ENCODE measurements at places on chromosomes 3 and 15.

DNA sequence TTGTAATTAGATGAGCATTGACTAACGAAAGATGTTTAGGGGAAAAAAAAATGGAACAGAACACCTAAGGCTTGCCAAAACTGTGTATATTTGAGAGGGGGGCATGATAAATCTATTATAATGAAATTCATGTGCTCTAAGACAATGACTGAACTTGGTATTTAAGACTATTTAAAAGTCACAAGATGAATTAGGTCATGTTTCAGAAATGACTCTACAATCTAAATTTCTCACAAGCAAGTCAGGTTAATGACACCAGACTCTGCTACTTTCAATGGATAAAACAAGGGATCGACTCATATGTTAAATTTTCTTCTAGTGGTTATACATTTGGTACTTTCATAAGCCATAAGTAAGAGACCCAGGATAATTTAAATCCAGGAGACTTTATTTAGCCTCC is 78.4 kb downstream of the DUT start:
- DNase-seq, result no peak

- DNase-seq, result no peak
These were observed 128.2 kb downstream of the LRRK1 start for GRCh38 chr15:101047301-101047781.

- no peak for DNase-seq
These were observed 32.7 kb downstream of the CEMIP start for GRCh38 chr15:80811781-80812315.

DNA sequence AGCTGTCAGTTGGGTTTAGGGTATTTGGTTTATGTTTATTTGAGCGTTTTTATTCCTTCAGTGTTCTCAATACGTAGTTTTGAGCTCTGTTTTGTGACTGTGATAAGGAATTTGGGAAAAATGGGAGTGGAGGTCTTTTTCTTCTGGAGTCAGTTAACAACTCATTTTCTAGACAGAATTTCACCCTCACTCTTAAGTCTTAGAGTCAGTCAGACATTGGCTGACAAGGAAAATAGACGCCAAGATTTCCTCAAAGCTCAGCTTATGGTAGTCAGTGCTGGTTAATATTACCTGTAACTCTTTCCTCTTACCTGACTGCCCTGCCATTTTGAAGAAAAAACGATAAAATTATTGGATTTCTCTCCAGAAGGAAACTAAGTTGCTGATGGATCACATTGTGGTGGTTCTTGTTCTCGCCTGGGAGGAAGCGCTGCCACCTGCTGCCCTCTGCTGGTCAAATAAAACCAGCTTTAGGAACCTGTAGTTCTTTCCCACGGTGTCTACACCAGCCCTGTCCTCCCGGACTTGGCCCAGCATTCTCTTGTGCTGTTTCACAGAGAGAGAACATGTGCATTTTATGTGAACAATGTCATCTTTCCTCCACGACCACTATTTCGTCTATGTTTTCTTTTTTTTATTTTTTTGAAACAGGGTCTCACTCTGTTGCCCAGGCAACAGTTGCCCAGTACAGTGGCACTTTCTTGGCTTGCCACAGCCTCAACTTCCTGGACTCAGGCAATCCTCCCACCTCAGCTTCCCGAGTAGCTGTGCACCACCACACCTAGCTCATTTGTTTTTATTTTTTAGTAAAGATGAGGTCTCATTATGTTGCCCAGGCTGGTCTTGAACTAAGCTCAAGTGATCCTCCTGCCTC is 41.4 kb upstream of the UMPS start:
- DNase-seq, result peak; percentile 36

GRCh38 chr3:32276279-32276841 is 37.9 kb downstream of the CMTM8 start:
- no peak for DNase-seq

- DNase-seq, result no peak
These were observed 220.0 kb downstream of the FAM43A start for GRCh38 chr3:194905696-194906095.

- DNase-seq, result no peak
These were observed 266.1 kb upstream of the C2CD4B start for GRCh38 chr15:62431008-62431797.

DNA sequence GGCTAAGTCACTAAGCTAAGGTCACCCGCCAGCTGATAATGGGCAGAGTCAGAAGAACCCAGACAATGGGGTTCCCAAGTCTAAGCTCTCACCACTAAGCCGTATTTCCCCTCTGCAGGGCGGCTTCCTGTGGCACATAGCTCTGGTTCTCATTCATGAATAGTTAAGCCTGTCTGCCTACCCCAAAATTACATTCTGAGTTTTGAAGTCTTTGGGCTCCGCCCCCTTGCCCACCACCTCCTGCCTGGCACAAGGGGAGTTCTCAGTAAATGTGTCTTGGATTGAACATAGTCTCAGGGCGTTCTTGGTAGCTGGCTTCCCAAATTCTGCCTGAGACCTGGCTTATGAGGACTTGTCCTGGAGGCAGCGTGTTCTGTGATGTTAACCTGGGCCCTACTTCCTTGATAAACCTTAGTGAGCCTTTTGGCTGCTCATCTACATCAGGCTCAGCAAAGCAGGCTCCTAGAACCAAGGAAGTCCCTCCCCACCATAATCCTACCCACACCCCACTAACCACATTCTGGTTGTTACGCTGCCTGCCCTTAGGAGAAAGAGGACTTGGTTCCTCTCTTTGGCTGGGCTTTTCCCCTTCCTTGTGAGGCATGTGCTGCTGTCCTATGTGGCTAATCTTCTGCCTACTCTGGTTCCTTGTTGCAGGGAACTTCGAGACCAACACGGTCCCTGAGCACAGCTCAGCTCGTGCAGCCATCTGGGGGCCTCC is 54.9 kb downstream of the STARD5 start:
- no peak for DNase-seq

- no peak for DNase-seq
These were observed 813.4 kb upstream of the EPHA6 start for GRCh38 chr3:96000966-96001365.

DNA sequence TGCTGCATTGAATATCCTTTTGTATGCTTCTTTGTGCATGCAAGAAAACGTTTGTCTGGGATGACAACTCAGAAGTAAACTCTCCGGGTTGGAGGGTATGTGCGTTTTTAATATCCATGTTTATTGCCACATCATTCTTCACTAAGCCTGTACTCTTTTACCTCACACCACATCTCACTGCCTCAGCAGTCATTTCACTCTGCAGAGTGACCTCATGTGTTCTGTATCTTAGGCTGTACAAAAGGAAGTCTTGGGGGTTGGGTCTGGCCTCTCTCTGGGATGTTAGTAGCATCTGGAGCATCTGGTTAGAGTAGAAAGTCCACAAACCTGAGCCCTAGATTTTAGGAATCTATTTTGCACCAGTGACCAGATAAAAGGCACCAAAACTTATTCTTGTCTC is 16.1 kb downstream of the CACNA1D start:
- DNase-seq, result no peak

DNA sequence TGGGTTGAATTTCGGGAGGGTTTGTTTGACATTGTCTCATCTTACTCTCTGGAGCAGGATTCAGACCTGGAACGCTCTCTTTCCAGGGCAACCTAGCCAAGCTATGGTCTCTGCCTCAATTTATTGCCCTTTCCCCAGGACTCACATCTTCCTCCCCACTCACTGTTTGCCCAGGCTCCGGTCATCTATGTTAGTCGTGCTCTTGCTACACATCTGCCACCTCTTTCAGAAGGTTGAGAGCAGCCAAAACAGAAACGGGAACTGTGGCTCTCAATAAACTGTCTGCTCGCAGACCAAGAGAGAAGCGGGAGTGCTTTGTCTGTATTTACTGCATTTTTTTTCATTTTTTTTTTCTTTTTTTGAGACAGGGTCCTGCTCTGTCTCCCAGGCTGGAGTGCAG is 81.6 kb downstream of the ST6GAL1 start:
- DNase-seq, result no peak

GRCh38 chr3:55620351-55621025 is 133.4 kb upstream of the WNT5A start:
- no peak for DNase-seq
